ENCODE measurements at places on chromosomes 13 and 19.
A peak's percentile ranks its signal among the peaks of the same experiment; 100 is the strongest.

GRCh38 chr13:98626298-98626935 is 49.5 kb upstream of the STK24 start:
- DNase-seq = no peak

GRCh38 chr13:21450936-21451335 is 8.2 kb downstream of the ZDHHC20 start:
- no peak for DNase-seq

- DNase-seq = no peak
These were observed at the start of gene TMEM91 for GRCh38 chr19:41376241-41376997. TMEM91 (plus strand) TSS chr19:41376533; CDS start chr19:41378310, 1,777 bp downstream.

DNA sequence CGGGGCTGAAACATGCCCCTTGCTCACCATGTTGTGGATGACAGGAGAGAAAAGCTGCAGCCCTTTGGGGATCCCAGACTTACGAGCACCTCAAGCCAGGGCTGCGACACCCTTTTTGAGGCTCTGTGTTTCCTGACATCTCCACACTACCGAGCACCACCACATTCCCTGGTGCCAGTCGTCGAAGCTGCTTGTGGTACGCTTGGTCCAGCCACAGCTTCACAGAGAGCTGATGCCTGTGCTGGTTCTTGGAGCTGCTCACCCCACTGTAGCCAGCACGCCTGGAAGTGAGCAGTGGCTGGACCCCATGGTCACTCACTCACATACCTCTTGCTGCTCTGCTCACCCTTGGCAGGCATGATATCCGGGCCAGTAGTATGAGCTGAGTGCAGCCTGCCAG is 367.5 kb downstream of the SLITRK6 start:
- no peak for DNase-seq

DNA sequence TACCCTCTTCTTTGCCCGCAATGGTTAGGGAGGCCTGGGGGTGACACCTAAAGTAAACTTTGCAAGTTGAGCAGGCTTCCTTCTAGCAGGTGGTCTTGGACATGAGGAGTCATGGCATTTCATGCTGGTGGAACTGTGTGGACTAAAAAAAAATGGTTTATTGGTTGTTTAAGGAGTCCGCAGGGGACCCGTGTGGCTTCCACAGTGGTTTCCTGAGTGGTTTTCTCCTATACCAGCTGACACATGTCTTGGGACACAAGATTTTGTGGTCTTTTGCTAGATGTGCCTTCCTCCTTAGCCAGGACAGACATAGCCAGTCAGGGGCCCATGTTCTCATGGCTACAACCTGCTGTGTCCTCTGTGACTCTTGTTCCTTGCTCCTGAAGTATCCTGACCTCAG is 1.5 kb downstream of the ZNF543 start:
- DNase-seq = no peak

DNA sequence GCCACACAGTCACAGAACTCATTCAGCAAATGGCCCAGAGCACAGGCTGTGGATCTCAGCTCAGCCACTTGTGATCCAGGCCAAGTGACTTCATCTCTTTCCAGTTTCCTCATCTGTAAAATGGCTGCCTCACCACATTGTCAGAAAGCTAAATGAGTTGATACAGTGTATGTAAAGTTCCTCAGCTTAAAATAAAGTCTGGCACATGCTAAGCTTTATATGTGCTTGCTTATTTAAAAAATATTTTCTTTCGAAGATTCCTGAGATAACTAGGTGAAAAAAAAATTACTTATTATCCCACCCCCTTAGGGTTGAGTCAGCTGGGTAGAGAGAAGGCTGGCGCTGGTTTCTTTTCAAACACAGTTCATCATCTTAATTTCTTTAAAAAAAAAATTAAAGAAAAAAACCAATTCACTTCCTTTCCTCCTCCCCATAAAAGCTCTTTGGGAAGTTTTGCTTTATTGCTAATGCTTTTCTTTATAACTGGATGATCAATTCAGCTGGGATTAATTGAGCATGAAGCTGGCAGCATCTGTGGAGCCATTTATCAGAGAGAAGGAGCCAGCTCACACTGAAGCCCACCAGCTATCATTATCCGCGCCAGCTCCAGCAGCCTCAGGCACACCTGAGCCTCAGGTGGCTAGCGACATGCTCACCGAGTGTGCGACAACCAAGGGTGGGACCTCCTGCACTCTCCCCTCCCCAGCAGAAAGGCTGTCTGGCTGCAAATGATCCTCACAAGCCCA is 354.9 kb downstream of the FOXO1 start:
- DNase-seq = peak; percentile 38

DNA sequence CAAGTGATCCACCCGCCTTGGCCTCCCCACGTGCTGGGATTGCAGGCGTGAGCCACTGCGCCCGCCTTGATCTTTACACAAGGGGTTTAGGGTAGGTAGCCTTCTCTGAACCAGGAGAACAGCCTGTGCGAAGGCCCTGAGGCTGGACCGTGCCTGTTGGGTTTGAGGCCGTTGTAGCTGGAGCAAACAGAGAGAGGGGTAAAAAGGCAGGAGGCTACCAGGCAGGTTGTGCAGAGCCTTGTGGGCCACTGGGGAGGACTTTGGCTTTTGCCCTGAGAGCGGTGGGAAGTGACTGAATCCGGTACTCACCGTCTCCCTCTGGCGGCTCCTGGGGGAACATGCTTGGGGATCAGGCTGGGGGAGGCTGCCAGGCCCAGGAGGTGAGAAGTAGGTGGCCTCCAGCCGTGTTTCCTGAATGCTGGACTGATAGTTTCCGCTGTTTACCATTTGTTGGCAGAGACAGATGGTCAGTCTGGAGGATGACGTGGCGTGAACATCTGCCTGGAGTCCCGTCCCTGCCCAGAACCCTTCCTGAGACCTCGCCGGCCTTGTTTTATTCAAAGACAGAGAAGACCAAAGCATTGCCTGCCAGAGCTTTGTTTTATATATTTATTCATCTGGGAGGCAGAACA is 24.6 kb downstream of the SPC24 start:
- no peak for DNase-seq

DNA sequence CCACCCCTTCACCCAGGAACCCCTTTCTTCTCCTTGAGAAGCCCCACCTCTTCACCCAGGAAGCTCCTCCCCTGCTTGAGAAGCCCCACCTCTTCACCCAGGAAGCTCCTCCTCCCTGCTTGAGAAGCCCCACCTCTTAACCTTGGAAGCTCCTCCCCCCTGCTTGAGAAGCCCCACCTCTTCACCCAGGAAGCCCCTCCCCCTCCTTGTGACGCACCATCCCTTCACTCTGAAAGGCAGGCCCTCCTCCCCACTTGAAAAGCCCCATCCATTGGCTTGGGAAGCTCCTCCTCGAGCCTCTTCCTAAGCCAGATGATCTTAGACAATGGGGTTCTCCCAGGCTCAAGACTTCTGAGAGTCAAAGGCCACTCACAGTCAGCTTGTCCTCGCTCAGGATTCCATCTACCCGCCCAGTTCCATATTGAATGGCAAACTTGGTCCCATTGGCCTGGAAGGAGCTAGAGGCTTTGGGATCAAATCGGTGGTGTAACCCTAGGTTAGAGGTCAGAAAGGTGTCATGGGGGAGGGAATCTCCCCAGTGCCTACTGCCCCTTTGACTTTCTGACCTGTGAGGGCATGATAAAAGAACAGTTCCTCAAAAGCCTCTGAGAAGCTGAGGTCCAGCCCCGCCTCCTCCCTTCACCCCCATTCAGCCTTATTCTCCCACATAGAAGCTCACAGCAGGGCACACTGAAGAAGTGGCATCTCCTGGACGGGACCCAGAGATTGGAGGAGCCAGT is 4.0 kb downstream of the NAPSA start:
- no peak for DNase-seq

GRCh38 chr19:51903192-51903591 is 1.6 kb downstream of the ZNF649 start:
- DNase-seq = no peak

- no peak for DNase-seq
These were observed 67.7 kb downstream of the DACH1 start for GRCh38 chr13:71799324-71799723.

DNA sequence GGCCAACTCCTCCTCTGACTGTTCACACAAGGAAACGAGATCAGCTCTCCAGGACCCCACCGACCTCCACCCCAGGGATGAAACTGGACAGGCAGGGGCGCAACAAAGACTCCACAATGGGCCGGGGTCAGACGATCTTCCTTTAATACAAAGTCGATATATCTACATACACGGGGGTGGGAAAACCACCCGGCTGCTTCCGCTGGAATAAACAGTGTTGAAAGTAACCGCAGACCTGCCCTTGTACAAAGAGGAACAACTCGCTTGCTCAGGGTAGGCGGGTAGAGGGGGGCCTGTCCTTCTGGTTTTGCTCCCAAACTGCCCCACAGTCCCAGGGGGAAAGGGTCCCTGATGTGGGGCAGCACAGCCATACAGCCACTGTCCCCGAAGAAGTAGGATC is 135.2 kb downstream of the PTPRS start:
- no peak for DNase-seq

GRCh38 chr13:114228176-114228575 is 6.5 kb upstream of the CDC16 start:
- DNase-seq = no peak

DNA sequence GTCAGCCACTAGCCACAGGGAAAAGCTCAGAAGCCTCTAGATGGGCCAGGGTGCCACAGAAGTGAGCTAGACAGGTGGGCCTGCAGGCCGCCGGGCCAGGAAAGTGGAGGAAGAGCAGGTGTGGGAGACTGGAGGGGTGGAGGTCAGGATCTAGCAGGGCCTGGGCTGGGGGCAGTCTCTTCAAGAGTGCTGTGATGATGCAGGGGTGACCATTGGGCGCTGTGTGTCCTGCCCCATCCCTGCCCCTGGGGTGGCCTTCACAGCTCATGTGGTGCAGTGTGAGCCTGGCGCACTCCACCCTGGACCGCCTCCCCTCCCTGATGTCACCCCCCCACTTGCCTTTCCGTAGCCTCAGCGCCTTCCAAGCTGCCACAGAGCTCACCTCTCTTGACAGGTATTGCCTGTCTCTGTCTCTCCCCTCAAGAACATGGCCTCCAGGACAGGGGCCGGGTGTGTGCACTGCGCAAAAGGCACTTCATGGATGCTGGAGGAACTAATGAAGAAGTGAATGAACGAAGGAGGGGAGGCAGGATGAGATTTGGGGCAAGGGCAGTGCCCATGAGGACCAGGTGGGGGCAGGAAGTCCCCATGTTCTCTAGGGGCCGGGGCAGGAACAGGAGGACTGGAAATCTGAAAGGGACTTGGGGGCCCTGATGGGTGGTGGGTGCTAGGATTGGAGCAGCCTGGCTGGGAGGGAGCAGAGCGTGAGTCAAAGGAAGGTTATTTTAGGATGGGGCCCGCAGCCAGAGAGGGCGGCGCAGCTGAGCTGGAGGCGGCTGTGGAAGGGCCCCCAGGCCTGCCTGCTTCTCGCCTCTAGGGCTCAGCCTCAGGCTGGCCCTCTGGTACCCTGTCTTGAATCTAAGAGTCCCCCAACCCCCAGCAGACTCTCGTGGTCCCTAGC is 6.6 kb downstream of the SSBP4 start:
- DNase-seq = no peak

DNA sequence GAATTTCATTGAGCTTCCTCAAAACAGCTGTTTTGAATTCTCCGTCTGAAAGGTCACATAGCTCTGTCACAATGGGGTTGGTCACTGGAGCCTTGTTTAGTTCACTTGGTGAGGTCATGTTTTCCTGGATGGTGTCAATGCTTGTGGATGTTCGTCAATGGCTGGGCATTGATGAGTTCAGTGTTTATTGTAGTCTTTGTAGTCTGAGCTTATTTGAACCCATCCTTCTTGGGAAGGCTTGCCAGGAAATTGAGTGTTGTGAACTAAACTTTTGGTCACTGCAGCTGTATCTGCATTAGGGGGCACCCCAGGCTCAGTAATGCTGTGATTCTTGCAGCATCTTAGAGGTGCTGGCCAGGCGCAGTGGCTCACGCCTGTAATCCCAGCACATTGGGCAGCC is 22.0 kb downstream of the BLOC1S3 start:
- no peak for DNase-seq

GRCh38 chr19:41527089-41527488 is 48.9 kb upstream of the CEACAM21 start:
- no peak for DNase-seq

GRCh38 chr13:44191504-44192171 is 182.0 kb upstream of the SERP2 start:
- peak; percentile 53 for DNase-seq

DNA sequence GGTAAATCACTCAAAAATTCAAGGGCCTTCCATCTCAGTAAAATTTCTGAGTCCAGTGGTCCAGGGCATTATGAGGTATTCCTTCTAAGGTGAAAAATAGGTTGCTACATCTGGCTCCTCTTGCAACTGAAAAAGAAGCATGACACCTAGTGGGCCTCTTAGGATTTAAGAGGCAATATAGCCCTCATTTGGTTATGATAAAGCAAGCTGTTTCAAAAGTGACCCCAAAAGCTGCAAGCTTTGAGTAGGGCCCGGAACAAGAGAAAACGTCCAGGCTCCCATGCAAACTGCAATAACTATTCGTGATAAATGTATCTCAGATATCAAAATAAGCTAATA is 1910.2 kb upstream of the PRR20A start:
- DNase-seq = no peak

DNA sequence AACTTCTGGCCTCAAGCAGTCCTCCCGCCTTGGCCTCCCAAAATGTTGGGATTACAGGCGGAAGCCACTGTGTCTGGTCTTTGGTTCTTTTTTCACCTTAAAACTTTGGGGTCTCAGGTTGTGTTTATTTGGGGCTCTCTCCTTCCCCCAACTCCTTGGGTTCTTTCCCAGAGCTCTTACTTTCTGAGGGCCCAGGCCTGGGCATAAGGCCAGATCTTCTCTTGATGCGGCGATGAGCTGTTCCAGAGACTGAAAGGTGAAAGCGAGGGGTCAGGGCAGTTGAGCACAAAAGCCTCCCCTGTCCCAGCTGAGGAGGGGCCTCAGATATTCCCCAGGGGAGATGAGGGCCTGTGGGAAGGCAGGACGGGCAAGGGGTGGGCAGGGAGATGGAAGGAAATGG is 7.1 kb downstream of the POLR1G start:
- DNase-seq = no peak

GRCh38 chr13:51158365-51158764 is 47.3 kb upstream of the C13orf42 start:
- DNase-seq = no peak

DNA sequence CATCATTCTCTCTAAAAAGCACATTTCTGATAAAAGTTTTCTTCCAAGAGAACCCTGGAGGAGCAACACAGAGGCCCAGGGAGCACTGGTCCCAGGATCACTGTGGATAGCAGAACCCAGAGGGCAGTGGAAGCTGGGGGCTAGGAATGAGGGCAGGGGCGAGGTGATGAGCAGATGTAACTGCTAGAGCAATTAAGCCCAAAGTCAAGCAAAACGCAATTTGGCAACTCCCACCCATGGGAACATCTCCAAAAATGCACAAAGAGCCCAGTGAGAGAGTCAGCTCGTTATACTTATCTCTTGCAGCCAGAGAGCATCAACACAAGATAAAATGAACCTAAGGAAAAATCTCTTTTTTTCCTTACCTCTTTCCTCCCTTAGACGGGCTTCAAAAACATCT is 284.2 kb downstream of the TBC1D4 start:
- no peak for DNase-seq

DNA sequence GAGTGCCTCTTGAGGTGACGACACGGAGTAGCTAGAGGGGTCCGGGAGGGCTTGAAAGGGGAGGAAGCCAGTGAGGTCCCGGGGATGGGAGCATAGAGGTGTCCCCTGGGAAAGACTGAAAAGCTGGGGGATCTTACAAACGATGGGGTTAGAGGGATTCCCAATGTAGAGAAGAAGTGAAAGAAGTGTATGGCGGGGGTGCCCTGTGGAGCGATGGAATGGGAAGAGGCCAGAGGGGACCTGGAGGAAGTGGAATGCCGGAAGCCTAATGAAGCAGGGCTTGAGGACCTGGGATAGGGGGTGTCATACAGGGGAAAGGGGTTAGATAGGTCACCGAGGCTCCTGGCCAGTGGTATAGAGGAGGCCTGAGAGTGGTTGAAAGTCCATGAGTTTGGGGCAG is 580 bp downstream of the AP2A1 start:
- no peak for DNase-seq

Data from NCI-H2171 (cell line).